Activated CD8-positive, alpha-beta memory T cell treated with anti-CD3 and anti-CD28 coated beads, Interleukin-2, amount 10 ng/mL, durations not matched to agents 7 days and 5 days (primary cell): ENCODE measurements at places on chromosomes 7 and 10. TPM values are rescaled to one million over a fixed set of nuclear protein-coding genes. Genes with fewer than 3 reads are reported as not detected.

The FAM221A gene
- total RNA-seq, result 6.1 TPM

The SPDYE5 gene
- not detected for total RNA-seq

The PTPRN2 gene
- total RNA-seq, result 3.2 TPM

The SFMBT2 gene
- 69.0 TPM for total RNA-seq

The SH2D4B gene
- total RNA-seq, result not detected

The ANXA8 gene
- total RNA-seq, result 1.3 TPM

The EBF3 gene
- not detected for total RNA-seq

The SEMA3C gene
- total RNA-seq, result not detected

The CCDC3 gene
- total RNA-seq, result 0.12 TPM

The PAX4 gene
- not detected for total RNA-seq

The CYP26C1 gene
- total RNA-seq, result 0.05 TPM

The PNLIPRP1 gene
- total RNA-seq, result not detected

The RELN gene
- total RNA-seq, result not detected

The EIF5AL1 gene
- total RNA-seq, result 1.8 TPM
